ENCODE measurements at places on chromosomes 13 and 19. TPM values are rescaled to one million over a fixed set of nuclear protein-coding genes. Genes with fewer than 3 reads are reported as not detected.

- no peak for DNase-seq
Observed at GRCh38 chr19:48239582-48240141, 16.1 kb downstream of the CARD8 start.

- no peak for DNase-seq
Observed at GRCh38 chr13:48429036-48429435, 16.1 kb upstream of the LPAR6 start.

DNA sequence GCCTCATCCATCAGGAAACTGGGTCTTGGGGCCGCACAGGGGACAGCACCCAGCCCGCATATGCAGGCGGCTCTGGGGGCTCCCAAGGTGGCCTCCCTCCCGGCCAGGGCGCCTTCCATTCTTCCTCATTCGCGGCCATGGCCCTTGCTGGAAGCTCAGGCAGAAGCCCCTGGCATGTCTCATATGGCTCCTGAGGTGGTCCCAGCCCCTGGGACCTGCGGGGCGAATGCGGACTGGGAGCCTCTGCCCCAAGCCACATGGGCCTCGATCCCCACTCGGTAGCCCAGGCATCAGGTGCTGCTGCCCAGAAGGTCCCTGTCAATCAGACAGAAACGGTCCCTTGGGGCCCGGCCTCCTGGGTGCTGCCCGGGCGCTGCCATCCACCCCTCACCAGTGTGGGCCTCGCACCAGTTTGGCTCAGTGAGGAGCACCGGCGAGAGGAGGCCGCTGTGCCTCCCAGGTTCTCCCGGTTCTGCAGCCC is 301.6 kb downstream of the TEX29 start:
- no peak for DNase-seq

GRCh38 chr19:16076154-16076957 is at the start of gene TPM4:
Gene TPM4 (plus strand): TSS chr19:16076495. CDS start chr19:16076566, 71 bp downstream.
- peak; percentile 96 for DNase-seq

DNA sequence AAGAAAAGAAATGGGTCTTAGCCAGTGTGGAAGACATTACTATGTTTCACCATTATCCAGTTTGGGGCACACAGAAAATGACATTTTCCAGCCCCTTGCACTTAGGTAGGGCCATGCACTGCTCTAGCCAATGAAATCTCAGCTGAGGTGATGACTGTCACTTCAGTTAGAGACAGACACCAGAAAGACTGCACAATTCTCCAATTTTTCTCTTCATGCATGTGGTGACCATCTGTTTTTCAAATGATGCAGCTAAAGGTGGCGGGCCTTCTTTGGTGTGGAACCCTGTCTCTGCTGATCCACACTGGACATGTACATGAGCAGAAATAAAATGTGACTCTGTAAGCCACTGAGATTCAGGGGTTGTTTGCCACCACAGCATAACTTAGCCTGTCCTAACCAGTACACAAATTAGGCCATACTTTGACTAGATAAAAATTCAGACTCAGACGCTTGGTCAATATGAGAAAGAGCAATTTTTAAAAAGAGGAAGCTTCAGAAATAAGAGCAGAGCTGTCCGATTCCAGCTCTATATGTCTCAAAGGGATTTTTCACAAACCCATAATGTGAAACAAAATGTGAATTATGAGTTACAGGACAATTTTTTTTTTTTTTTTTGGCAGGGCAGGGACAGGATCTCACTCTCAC is 6.7 kb downstream of the ZNF565 start:
- DNase-seq = no peak

ZFP14 gene
- total RNA-seq = 1.5 TPM

CC2D1A gene
- 16.1 TPM for total RNA-seq

CATSPERD gene
- total RNA-seq = not detected

ZNF582 gene
- 3.9 TPM for total RNA-seq

MCEMP1 gene
- total RNA-seq = 1.5 TPM

DNA sequence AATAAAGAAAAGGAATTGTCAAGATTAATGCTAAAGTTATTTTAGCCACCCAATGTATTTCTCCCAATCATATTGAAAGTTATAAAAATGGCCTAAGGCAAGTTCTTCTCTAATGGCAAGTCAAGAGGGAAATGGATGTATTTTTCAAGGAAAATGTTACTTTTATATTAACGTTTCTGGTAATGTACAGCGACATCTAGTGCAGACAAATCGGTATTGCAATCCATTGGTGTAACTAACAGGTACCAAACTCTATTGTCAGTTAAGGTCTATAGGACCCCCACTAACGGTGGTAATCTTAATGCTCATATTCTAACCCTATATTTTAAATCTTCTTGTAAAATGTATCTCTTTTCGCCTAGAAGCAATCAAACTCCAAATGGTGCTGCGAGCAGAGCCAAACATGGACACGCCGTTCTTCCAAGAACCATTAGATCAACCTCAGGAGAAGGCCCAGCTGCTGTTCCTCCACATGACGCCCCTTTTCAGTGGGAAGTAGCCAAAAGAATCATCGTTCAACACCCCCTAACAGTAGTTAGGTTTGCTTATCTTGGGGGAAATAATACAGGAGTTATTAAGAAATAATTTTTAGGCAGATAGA is 98.5 kb upstream of the PABPC3 start:
- no peak for DNase-seq

SELENOV gene
- total RNA-seq = not detected

POSTN gene
- 108 TPM for total RNA-seq

DNA sequence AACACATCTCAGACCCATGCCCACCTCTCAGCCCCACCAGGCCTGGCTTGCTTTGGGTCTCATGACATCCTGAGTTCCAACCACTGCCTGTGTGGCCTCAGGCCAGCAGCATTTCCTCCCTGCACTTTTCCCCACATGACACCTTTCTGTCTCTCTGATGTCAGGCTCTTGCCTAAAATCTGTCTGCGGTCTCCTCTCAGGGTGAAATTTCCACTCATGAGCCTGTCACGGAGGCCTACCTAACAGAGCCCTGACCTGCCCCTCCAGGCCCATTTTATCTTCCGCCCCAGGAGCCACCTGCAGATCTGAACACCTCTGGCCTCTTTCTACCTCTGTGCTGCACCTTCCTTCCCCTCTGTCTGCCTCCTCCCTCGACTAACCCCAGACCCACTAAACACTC is 93.5 kb downstream of the ZDHHC20 start:
- DNase-seq = peak; percentile 18

DNA sequence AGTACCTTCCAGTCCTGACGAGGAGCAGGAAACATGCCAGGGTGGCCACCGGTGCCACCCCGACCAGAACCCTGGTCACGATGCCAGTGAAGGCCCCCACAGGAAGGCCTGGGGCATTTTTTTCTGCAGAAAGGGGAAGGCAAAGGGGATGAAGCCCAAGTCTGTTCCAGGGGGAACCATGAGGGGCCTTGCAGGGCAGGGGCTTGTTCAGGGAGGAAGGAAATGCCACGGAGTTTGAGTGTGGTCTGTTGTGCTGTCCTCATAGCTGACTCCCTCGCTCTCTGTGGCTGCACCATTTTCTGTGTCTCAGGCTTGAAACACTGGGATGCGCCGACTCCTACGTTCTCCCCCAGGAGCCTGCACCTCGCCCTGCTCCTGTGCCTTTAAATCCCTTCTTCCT is 27.5 kb upstream of the CEACAM1 start:
- DNase-seq = peak; percentile 23

CCDC8 gene
- 34.6 TPM for total RNA-seq

NLRP5 gene
- not detected for total RNA-seq

GRCh38 chr13:54445453-54445852 is 1416.8 kb downstream of the OLFM4 start:
- DNase-seq = no peak

GRCh38 chr13:67136157-67136556 is 94.0 kb downstream of the PCDH9 start:
- no peak for DNase-seq

AMER2 gene
- total RNA-seq = not detected

- no peak for DNase-seq
Observed at GRCh38 chr19:12913851-12914690, 5.0 kb downstream of the SYCE2 start.

PPM1N gene
- 1.8 TPM for total RNA-seq

DNA sequence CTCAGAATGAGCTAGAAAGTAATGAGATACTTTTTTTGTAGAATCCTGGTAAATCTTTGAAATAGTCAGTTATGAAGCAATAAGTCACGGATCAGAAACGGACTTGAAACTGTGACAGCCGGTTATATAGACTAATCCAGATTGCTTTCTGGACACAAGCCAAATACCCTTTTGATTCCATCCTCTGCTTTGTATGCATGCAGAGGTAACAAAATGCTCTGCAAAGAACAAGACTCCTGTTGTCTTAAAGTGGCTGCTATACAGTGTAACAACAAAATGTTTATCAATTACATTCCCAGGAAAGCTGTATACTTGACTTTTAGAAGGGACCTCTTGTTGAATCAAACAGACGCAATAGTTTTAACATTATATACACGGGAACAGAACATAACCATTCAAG is 66.5 kb upstream of the STARD13 start:
- DNase-seq = no peak

PRTN3 gene
- total RNA-seq = not detected

VAV1 gene
- 0.52 TPM for total RNA-seq

FBXO17 gene
- total RNA-seq = 5.7 TPM

DNA sequence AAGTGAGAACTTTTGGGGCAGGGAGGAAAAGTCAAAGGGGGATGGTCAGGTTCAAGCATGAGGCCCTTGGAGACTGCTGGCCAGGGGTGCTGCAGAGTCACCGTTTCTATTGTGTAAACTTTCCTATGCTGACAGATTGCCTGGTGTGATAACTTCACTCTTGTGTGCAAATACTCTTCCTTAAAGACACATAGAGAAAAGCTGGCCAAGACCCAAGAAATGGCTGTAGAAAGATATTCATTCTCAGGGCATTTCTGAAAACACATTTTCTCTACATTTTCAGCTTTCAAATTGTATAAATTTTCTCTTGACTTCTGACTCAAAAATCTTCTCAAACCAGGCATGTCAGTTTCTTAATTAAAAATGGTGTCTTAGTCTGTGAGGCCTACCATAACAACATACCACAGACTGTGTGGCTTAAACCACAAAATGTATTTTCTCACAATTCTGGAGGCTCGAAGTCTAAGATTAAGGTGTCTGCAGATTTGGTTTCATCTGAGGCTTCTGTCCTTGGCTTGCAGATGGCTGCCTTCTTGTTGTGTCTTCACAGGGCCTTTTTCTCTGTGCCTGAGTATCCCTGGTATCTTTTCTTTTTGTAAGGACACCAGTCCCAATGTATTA is 304.5 kb downstream of the KCNRG start:
- DNase-seq = no peak

- DNase-seq = no peak
Observed at GRCh38 chr19:54428323-54429175, 13.3 kb downstream of the TTYH1 start.

DNA sequence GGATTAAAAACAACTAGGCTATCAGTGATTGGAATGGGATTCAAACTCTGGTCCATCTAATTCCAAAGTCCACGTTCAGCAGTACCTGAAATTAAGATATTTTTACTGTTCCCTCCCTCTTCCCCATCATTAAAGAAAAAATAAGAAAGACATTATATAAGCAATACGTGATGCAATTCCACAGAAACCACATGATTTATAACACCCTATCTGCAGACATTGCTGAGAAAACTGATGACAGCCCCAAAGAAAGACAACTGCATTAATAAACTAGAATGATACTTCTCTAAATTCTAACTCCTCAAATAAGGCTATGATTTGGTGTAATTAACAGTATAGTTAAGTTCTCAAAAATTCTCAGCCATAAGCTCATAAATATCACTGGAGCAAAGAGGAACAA is 19.1 kb downstream of the LNX2 start:
- DNase-seq = no peak

OR7D4 gene
- not detected for total RNA-seq

GRCh38 chr13:27927444-27928352 is 7.9 kb downstream of the PDX1 start:
- DNase-seq = no peak

ZNF44 gene
- 4.6 TPM for total RNA-seq

GRCh38 chr19:14404312-14404711 is 14.8 kb downstream of the DDX39A start:
- DNase-seq = no peak

FFAR2 gene
- total RNA-seq = not detected

DNA sequence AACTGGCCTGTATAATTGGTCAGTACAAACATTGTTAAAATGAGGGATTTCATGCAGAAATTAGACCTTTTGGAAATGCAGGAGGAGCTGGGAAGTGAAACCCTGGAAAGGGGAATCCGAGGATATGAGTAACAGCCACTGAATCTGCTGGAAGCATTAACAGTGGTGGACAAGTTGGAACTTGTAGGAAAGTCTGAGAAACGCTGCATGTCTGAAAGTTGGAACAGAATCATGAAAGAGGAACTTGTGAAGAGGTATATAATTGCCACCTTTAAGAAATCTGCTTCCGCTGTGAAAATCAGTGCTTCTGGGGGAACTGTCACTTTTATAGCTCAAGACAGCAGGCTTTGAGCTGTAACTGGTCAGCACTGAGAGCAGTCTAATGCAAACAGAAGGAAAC is 716.5 kb upstream of the PRR20A start:
- DNase-seq = no peak

GRCh38 chr13:51113969-51114368 is 2.9 kb upstream of the C13orf42 start:
- no peak for DNase-seq

SIGLEC11 gene
- total RNA-seq = 2.2 TPM

DNA sequence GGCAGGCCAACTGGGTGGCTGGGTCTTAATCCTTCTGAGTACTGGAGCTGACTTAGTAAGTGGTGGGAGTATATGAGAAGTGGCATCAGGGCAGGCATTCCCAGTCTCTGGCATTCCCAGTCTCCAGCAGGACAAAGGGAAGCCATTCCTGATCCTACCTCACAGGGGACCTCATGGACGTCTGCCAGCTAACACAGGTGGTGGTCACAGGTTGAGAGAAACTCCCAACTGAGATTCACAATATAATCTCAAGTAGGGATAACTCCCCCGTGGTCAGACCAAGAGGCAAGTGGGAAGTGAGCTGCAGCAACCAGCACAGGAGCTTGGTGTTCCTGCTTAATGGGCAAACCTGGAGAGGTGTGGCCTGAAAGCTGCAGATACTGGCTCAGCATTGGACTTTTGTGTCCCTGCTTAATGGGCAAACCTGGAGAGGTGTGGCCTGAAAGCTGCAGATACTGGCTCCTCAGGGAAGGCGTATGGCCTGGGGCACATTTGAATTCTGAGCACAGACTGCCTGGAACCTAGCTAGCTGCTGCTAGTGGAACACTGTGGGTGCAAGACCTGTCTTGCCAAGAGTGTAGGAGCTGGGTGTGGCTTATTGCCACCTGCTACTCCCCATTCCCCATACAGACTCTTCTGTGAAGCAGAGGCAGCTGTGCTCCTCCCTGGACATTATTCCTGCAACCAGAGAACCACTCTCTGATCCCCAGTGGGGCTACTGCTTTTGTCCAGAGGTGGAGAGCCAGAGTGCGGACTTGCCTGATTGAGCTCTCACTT is 25.9 kb upstream of the OR10H2 start:
- no peak for DNase-seq

All from right atrium auricular region (tissue), 2 donors.